ENCODE measurements at places on chromosomes 2 and 18.

DNA sequence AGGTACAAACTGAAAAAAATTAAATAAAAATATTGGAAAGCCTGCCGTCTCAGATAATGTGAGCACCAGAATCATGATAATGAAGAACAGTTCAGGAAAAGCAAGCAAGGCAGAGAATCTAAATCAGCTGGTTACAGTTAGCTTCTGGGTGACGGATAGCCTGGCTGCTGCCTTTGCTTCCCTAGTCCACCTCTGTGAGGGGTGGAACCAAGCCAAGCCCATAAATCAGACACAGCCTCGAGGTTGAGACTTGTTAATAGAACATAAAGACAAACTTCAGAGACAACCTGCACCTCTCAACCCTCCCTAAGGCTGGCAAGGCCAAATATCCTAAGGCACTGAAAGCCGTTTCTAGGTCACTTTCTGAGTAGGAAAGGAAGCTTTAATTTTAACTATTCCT, 334.7 kb upstream of the SLC39A10 start:
- no peak for DNase-seq

DNA sequence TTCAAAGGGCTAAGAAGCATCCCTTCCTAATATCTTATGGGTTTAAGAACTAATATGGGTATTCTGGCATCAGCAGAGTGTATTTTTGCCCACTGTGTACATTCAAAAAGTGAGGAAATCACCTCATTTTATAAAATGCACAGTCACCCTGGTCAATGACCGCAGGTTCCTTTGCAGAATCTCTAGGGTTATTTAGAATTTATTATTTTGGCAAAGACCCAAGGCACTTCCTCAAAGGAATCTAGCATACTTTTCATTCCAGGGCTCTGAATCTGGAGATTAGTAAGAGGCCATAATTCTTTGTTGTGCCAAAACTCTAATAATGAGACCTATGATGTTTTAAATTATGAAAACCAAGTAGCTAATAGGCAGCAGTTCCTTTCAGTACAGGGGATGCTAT, 27.2 kb upstream of the CDH2 start:
- no peak for DNase-seq

- DNase-seq = no peak
Observed at GRCh38 chr2:30024281-30024680, 102.9 kb upstream of the ALK start.

DNA sequence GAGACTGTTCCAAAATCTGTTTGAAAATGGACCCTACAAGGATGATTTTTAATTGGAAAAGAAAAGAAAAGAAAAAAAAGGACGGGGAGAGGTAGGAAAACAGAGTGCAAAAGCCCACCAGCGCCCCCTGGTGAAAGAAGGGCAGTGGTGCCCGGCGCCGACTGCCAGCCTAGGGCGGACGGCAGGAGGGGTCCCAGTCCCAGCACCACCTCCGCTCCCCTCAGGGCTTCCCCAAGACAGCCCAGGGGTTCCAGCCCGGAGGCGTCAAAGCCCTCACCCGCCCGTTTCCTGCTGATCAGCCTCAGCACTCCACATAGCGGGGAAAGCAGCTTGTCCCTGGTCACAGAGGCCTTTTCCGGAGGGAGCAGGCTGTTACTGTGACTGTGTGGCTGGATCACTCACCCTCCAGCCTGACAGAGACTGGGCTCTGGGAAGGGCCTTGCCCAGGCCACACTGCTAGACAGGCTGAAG, 213.9 kb downstream of the TFCP2L1 start:
- DNase-seq = no peak

- DNase-seq = no peak
Observed at GRCh38 chr2:118609138-118609537, 238.3 kb downstream of the EN1 start.

DNA sequence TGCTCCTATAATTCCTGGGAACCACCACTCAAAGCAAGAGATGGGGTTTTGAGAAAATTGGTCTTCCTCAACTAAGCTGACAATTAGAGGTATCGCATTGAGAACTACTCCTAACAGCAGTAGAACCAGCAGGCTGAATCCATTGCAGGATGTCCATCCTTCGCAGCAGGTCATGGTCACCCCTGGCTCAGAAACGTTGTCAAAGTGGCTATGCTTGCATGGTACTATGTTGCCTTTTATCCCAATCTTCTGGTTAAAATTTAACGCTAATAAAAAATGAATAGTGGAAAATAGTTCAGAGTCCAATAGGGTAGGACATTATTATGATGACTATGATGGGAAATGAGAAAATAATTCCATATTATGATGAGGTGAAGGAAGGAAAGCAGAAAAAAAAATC, at the start of gene TM4SF20:
TSS of gene TM4SF20 (minus strand) at position 212 of the 400 bp plus-strand sequence. CDS start at position 174, 38 bp downstream.
- no peak for DNase-seq

GRCh38 chr2:80242355-80242910, 62.1 kb downstream of the LRRTM1 start:
- DNase-seq = no peak

DNA sequence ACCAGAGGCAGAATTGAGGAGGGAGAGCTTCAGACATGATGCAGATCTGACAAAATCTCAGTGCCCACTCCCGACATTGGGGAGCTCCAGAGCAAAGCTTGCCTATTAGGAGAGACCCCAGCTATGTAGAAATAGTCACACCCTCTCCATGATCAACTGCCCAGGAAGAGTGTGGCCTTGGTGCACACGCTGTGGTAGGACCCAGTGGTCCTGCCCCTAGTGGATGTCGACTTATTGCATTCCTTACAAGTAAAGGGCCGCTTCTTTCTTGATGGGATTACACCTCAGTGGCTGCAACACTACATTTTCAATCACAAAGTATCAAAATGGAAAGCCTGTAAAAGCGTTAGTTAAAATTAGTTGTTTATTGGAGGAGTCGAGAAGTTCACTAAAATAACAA, 64.2 kb downstream of the VRK2 start:
- DNase-seq = no peak

- no peak for DNase-seq
Observed at GRCh38 chr2:240401781-240402551, 33.5 kb upstream of the GPC1 start.

DNA sequence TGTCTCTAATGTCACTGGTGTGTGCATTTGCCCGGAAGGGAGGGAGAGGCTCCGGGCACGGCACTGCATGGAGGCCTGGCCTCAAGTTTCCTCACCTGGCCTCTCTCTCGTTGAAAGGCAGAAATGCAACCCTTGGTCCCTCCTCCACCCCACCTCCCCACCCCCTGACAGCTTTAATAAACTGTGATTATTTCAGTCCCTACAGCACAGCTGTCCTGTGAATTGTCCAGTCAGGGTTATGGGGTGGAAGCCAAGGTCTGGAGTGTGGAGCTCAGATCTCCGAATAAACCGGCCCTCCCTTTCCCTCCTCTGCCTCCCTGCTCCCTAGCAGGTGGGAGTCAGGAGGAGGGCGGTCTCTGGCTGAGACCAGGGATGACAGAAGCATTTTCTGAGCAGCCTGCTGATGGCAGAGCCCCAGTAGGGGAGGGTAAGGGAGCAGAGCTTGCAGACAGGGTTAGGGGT, 199.2 kb upstream of the SMAD2 start:
- no peak for DNase-seq

DNA sequence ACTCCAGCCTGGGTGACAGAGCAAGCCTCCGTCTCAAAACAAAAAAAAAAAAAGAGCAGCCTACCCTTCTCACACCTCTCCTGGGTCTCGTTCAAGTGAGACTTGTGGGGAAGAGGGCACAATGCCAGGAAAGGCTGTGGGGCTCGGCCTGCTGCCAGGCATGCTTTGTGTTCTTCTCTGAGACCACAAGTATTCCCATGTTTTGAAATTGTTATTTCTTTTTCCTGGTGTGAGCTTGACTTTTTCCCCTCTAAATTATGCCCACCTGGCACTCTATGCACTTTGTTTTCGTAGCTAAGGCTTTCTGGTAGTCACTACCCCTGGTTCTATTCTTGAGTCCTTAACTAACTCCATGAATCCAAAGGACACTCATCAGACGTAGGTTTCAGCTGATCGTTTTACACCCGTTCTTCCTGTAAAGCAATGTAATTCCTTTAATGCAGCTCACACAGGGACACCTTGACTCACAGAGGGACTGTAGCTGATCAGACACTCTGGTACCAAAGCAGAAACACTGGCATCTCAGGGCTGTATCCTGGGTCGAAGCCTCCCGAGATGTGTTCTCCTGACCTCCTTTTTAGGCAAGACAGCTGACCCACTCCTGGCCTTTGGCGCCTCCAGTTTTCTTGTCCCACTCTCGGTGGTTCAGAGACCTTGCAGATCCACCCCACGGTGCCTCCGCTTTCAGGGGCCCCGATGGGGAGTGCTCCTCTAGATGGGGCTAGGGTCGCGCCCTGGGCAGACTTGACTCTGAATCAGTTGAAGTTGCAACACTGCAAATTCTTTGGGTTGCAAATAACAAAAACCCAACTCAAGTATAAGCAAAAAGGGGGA, 193.3 kb upstream of the AGAP1 start:
- no peak for DNase-seq

GRCh38 chr2:217801115-217801531, 201.7 kb downstream of the TNS1 start:
- no peak for DNase-seq

GRCh38 chr2:85071096-85071495, 62.1 kb upstream of the TCF7L1 start:
- DNase-seq = no peak

- DNase-seq = no peak
Observed at GRCh38 chr2:128306081-128306930, 12.4 kb downstream of the HS6ST1 start.

DNA sequence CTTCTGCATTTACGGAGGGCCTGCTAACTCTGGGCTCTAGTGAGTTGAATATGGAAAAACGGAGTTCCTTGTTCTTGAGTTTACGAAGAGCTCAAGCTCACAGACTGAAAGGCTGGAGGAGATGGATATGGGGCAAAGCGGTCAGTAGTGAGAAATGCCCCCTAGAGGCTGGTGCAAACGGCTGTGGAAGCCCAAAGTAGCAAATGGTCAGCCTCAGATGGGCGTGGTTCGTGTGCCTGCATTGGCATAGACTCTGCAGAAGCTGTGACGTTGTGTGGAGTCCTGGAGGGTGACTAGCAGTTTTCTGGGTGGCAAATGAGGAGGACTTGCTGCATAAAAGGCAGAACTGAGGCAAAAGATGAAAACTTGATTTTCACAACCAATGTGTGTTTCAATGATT, 93.6 kb upstream of the TWIST2 start:
- no peak for DNase-seq

GRCh38 chr18:9513971-9514512, 38.7 kb downstream of the RALBP1 start:
- DNase-seq = no peak

DNA sequence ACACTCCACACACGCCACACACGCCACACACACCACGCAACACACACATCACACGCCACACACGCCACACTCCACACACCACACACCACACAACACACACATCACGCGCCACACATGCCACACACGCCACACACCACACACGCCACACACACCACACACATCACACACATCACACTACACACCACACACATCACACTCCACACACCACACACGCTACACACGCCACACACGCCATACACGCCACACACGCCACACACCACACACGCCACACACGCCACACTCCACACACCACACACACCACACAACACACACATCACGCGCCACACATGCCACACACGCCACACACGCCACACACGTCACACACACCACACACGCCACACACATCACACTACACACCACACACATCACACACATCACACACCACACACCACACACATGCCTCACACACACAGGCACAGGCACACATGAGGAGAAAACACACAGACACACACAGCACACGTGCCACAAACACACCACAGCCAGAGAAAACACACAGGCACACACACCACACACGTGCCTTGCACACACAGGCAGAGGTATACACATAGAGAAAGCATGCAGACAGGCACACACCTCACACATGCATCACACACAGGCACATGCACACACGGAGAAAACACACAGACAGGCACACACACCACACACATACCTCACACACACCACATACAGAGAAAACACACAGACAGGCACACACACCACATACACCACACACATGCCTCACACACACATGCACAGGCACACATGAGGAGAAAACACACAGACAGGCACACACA, 241.5 kb upstream of the MYT1L start:
- no peak for DNase-seq

GRCh38 chr2:171136024-171136423, 24.7 kb downstream of the TLK1 start:
- no peak for DNase-seq

DNA sequence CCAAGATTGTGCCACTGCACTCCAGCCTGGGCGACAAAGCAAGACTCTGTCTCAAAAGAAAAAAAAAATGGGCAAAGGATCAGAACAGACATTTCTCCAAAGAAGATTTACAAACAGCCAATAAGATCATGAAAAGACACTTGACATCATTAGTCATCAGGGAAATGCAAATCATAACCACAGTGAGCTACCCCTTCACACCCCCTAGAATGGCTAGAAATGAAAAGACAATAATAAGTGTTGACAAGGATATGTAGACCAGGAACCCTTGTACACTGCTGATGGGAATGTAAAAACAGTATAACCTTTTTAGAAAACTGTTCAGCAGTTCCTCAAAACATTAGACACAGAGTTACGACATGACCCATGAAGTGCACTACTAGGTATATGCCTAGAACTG, 18.4 kb upstream of the MTERF4 start:
- no peak for DNase-seq

- DNase-seq = peak; percentile 14
Observed at GRCh38 chr2:162317861-162318327, 590 bp downstream of the IFIH1 start.

DNA sequence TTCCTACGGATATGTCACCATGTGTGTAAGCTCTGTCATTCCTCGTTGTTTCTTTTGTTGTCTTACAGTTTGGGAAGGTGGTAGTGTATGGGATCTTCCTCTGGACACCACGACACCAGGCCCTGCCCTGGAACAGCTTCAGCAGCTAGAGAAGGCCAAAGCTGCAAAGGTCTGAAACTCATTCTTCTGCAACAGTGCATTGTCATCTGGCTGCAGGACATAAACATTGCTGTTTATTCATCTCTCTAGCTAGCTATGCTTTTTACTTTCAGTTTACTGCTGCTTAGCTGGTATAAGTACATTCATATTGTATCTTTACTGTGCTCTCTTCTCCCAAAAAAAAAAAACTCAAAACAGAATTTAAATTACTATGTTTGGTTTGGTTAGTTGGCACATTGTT, 39.2 kb upstream of the KCNJ13 start:
- DNase-seq = no peak

DNA sequence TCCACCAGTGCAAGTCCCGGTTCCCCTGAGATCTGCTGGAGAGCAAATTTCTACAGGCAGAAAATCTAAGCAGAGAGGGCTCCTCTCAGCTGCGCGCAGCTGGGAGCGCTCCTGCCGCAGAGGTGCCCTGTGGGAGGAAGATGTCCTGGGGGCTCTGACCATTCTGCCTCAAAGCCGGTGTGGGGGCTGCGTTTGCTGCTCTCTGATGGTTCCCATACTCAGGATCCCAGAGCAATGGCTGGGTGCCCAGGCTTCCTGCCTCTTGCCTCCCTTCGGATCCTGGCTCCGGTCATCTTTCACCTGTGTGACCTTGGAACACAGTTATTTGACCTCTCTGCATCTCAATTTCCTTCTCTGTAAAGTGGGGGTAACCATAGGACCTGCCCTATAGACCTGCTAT, 434.2 kb downstream of the ZNF521 start:
- DNase-seq = no peak

- no peak for DNase-seq
Observed at GRCh38 chr2:121746071-121746578, 9.3 kb upstream of the TSN start.

Measured in stimulated activated naive CD4-positive, alpha-beta T cell treated with Interleukin-2 at 50 U/mL for 16 hours (primary cell).